ENCODE measurements at places on chromosomes 2 and 18.
A peak's percentile ranks its signal among the peaks of the same experiment; 100 is the strongest.

GRCh38 chr18:67359873-67360838 is 156.4 kb downstream of the DSEL start:
- no peak for DNase-seq

DNA sequence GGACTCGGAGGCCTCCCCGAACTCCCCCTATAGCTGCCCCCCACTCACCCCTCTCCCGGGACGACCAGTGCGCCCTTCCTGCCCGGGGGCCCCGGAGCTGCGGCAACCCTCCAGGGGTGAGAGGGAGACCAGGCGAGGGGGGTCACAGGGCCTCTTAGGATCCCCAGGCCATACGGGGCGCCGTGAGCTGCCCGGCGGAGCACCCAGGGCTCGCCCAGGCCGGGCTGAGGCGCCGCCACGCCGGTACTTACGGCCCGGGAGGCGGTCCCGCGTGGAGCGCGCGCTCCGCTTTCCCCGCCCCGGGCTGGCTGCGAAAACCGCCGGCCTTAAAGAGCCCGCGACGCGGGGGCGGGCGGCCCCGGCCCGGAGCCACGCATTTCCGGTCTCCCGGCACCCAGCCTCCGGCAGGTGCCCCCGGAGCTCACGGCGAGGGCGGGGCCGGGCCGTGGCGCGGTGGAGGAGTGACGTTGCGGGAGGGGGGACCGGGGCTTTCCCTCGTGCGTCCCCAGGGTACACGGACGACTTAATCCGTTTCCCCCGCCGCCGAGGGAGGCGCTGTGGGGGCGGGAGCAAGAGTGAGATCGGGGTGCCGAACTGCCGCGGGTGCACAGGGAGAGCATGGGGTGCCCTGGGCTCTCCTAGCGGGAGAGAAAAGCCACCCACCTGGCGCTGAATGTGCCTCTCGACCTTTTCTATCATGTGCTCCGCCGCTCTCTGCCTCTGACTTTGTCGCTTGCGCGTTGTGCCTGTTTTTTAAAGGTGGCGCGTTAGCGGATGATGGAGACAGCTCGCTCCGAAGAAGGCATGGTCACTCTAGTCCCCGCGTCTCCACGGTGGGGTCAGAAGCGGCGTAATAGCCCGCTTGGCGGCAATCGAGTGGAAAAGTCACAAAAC is at the start of gene METTL21A:
METTL21A (minus strand) TSS at position 381 of the 894 bp plus-strand sequence. CDS start 1,019 bp downstream, outside the sequence.
- peak; percentile 91 for DNase-seq

DNA sequence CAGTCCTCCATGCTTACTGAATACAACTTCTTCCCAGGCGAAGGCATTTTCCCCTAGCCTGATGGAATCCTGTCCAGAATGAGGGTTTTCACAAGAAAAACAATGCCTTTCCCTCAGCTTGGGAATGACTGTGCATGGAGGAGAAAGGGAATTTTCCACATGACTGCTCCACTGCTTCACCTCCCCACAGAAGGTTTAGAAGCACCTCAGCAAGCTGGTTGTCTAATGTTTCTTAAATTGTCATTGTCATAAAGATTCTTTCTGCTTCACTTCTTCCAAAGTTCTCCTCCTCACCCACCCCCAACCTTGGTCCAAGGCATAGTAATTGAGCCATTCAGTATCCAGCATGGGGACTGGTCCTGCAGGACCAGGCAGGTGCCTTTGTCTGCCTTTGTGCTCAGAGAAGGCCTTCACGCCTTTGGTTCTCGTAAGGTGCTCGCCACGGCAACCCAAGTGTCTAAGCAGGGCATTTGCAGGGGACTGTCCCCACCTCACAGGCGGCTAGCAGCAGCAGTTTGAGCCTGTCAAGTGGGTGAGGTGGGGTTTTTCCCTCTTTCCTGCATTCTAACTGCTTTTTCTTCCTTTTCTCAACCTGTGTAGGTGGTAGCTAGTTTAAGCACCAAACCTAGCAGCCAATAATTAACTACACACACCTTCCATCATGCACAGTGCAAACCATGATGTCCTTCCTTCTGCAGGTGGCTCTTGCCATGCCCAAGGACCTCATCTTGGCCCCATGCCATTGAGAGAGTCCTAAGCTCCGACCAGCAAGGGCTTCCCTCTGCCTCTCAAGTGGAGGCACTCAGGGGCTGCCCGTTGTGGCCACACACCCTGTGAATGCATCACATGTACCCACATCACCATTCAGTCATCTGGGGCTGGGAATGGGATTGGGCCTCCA is 65.7 kb upstream of the BCL2L11 start:
- no peak for DNase-seq

GRCh38 chr2:37665604-37666362 is 5.7 kb downstream of the CDC42EP3 start:
- DNase-seq, result no peak

- DNase-seq, result no peak
Measured at GRCh38 chr2:220424561-220424960, 797.1 kb downstream of the SLC4A3 start.

GRCh38 chr2:186912979-186913378 is 64.0 kb upstream of the ZSWIM2 start:
- no peak for DNase-seq

DNA sequence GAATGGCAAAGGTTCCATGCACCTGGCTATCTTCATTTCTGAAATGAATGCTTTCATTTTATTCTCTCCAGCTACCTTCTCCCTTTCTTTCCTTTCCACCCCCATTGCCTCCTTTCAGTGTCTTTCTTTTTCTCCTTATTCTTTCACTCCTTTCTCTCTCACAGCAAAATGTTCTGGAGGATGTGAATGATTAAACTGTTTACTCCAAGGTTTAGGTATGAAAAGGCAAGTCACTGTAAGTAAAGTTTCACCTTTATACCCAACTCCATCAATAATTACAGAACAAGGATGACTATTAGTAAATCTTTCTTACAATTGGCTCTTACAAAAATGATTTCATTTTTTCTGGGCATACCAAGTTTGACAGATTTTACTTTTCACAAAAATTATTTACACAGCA is 4.3 kb downstream of the PAX8 start:
- DNase-seq, result no peak

GRCh38 chr2:28435241-28435640 is 42.6 kb downstream of the FOSL2 start:
- DNase-seq, result no peak

- no peak for DNase-seq
Measured at GRCh38 chr2:68721482-68722101, 13.0 kb upstream of the ARHGAP25 start.

DNA sequence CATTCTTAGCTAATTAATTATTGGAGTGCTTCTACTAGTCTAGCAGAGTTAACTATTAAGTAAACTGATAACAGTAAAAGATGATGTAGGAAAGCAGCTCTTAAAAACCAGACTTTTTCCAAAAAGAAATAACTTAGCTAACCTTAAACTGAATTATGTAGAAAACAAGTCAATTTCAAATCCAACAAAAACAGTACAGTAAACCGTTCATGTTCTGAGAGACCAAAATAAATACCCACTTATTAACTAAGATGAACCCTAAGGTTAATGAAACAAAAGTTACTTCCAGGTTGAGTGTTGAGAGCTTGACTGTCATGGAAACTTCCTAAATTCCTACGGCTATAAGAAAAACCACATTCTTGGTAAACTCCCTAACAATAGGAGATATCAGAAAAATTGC is 181.2 kb downstream of the PPP1R1C start:
- no peak for DNase-seq

- no peak for DNase-seq
Measured at GRCh38 chr2:60353863-60354262, 199.6 kb downstream of the BCL11A start.

DNA sequence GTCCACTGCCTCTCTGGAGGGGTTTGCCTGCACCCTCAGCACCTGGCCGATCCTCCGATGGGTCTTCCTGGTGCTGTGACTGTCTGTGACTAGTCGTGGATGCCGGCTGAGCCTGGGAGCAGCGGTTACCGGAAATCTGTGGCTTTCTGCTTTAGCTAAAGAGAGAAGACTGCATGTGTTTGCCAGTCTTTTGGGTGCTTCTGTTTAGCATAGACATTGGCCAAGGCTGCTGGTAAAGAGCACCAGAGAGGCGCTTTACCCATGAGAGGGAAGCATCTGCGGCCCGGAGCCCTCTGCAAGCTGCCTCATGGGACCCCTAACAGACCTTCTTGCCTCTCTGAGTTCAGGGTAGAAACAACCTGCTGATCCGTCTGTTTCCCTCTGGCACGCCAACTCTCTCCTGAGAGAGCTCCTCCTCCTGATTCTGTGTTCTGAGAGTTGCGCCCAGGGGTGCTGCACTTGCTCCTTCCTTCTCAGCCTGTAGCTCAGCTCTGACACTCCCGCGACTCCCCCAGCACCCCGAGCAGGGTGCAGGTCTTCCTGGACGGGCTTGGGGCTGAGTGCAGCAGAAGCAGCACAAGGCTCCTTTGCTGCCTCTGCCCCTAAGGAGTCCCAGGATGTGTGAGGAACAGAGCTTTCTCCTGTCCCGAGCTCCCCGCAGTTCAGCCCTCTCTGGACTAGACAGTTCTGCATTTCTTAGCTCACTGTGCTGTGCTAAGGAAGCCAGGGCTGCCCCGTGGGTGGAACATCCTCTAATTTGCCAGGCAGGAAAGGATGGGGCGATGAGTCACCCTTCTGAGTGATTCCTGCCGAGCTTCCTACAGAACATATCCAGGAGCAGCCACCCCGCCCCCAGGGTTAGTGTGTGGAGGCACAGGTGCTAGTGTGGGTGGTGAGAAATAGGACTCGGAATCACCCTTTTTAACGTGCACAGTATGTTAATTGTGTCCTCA is 203.2 kb downstream of the SH3RF3 start:
- DNase-seq, result no peak

DNA sequence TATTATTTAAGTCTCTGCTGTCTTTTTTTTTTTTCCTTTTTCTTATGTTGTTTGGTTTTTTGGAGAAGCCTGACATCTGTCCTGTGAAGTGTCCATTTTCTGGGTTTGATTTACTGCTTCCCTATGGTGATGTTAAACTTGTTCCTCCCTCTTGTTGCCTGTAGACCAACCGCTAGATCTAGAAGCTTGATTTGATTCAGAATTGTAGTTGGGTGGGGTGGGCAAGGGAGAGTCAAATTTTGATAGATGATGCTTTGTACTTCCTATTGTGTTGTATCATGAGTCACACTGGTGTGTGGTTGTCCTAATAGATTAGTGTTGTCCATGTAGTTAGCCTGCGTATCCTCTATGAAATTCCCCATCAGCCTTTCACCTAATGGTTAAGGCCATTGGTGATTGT is 35.4 kb downstream of the CAB39 start:
- DNase-seq, result no peak
